ENCODE measurements at places on chromosomes 7 and 10.

DNA sequence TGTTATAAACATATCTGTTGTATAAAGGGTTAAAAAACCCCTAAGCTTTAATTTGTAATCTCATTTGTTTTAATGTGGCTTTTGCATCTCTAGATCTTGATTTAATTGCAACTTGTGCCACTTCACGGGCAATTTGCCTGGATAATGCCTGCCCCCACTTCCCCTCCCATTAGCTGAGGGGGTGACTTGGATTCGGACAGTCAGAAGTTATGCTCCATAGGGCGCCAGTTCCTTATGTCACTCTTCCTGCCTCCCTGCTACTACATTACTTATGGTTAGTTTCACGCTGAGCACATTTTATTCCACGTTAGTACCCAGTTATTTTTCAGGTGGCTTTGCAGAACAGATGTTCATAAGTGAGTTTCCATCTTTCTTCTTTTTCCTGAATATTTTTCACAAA, 1015.2 kb upstream of the PHF14 start:
- no peak for DNase-seq

GRCh38 chr10:132389433-132390169, 7.4 kb upstream of the PWWP2B start:
- DNase-seq, result no peak

GRCh38 chr10:78813998-78814399, 254.8 kb upstream of the ZMIZ1 start:
- no peak for DNase-seq

DNA sequence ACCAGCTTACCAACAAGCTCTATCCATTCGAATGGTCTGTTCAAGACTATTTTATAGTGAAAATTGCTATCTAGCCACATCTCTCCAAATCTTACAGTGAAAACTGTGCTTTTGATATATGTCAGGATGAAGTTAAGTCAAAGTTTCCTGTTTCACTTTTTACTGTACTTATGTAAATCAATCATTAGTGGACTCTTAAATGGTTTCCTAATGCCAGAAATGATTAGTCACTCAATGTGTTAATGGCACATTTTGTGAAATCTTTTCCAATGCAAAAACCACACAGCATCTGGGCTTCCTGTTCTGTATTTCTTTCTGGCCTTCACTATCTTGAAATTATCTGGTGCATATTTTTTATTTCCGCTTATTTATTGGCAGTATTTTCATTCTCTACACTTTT, 87.3 kb upstream of the STEAP1B start:
- no peak for DNase-seq

DNA sequence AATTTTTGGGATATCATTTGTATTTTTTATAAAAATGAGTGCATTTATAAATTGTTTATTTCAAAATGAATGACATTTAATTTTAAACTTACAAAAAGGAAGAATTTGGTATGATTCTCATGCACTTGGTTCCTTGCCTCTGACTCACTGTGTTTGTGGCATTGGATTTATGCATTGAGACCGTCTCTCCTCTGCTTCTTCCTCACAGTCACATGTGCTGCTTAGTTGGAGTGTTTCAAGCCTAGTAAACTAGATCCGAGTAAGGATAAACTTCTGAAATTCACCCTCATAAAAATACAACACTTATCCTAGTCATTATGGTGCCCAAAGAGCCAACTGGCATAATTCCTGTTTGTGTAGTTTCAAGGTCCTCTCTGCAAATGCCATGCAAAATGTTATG, 19.1 kb upstream of the FZD8 start:
- DNase-seq, result no peak
